ENCODE measurements at places on chromosomes 5 and 9.
A peak's percentile ranks its signal among the peaks of the same experiment; 100 is the strongest.

GRCh38 chr9:132447346-132447745 lies 37.3 kb downstream of the CFAP77 start:
- no peak for DNase-seq

DNA sequence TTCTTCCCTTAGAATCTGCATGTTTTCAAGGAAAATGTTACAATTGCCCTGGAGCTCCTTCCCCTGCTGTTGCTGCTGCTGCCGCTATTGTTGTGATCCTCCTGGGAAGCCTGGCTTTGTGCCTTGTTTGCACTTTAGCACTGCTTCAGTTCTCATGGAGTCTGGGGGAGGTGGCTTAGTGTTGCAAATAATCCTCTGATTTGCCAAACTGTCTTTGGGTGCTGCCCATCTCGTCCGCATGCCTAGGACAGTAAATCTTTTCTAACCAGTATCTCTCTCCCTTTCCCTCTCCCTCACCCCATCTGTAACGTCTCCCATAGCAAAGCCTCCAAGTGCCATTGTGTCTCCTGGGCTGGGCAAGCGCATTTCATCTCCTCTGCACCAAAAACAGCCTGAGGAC lies 30.3 kb downstream of the FAM240B start:
- DNase-seq: peak; percentile 77

DNA sequence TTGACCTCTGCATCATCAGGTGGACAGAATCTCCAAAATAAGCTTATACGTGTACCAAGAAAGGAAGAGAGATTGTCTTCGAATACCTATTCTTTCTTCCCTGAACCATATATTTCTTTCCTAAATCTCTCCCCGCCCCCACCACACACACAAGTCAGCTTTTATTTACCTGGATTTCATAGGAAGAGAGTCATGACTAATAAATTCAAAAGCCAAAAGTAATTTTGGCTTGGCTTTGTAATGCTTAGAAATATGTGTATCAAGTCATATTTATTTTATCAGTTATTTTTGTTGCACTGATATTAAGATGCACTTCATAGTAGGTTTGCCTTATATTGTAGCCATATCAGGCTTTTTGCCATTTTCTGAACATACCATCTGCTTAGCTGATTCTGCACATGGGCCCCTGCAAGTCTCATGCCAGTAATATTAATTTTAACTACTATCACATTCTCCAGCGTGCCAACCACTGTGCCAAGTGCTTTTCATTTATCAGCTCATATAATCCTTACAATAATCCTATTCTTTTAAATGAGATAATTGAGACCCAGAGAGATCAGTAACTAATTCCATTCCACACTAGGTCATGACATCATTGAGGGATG lies 1405.3 kb upstream of the NUDT12 start:
- DNase-seq: no peak

- no peak for DNase-seq
These were observed 30.0 kb downstream of the DNAJC21 start for GRCh38 chr5:34959323-34959722.

- DNase-seq: peak; percentile 37
These were observed 41.4 kb upstream of the PJA2 start for GRCh38 chr5:109451146-109451545.

DNA sequence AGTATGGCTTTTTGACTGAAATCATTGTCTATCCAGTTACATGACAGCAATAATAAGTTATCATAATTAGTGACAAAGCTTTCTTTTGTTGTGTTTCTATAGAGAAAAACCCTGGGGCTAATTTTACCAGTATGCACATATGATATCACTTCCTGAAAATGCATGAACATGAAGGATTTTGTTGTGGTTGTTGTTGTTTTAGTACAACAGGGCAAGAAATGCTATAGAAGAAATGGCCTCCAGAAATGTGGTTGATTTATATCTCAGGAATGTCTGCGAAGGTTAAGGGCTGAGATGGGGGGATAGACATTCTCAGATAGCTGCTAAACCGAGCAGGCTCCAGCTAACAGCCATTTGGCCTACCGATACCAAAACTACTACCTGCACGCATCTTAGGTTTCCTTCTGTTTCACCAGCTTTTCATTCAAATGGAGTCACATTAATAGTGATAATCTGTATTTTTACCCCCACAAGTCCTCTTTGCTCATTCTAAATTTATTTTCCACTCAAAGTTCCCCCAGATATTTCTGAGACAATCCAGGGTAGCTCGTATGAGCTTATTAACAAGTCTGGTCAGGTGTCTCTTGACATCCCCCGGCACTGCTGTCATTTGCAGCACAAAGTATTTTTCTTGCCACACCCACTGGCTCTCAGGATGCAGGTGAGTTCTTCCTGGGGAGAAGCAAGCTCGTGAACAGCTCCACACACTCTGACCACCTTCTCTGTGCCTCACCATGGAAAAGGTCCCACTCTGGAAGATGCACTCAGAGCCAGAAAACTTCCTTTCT lies 232.4 kb upstream of the GAS1 start:
- DNase-seq: no peak

GRCh38 chr9:123036893-123037545 lies 3.6 kb downstream of the GPR21 start:
- no peak for DNase-seq

DNA sequence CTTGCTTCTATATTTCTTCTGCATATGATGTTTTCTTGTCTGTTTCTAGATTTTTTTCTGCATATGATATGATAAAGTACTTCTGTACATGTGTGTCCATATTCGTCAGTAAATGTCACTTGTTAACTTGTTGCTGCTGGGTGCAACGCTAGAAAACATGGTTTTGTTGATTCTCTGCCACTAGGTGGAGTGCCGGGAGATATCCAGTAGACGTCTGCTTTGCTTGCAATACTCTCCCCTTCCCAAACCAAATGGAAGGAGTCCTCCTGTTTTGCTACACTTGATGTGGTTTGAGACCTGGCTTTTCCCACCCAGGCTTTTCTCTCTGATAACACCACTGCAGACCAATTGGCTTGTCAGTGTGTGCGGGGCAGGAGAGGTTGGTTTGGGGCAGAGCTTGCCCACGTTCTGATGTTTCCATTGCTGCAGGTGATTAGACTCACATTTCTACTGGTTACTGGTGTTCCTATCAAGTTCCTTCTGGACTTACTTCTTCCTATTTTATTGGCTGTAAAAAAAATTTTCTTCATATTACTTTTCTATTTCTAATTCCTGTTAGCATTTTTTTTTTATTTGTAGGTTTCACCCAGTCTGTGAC lies 900.0 kb upstream of the CDH10 start:
- DNase-seq: peak; percentile 25

GRCh38 chr5:68484307-68485068 lies 268.9 kb downstream of the PIK3R1 start:
- DNase-seq: no peak

DNA sequence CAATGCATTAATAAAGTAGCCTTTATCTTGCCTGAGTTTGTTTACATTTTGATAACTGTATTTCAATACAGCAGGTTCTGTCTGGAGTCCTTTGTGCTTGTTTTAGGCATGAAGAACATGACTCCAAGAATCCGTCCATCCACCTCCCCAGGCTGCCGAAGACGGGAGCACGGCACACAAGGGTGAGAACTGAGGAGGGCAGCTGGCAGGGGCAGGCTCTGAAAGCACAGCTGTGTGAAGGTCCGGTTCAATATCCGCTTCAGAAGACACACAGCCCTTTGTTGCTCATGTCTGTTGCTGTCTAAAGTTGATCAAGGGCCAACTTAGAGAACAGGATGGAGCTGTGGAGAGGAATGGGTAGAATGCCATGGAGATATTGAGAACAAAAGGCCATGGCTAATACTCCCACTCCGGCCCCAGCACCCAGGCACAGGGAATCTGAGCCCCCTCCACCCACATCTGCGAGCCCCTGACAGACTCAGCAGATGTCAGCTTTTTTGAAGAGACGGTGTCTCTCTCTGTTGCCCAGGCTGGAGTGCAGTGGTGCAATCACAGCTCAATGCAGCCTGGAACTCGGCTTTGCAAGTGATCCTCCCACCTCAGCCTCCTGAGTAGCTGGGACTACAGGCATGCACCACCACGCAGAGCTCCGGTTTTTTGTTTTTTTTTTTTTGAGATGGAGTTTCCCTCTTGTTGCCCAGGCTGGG lies 58.5 kb upstream of the GNE start:
- DNase-seq: peak; percentile 64

GRCh38 chr5:51002368-51002767 lies 335.9 kb downstream of the PARP8 start:
- DNase-seq: no peak

DNA sequence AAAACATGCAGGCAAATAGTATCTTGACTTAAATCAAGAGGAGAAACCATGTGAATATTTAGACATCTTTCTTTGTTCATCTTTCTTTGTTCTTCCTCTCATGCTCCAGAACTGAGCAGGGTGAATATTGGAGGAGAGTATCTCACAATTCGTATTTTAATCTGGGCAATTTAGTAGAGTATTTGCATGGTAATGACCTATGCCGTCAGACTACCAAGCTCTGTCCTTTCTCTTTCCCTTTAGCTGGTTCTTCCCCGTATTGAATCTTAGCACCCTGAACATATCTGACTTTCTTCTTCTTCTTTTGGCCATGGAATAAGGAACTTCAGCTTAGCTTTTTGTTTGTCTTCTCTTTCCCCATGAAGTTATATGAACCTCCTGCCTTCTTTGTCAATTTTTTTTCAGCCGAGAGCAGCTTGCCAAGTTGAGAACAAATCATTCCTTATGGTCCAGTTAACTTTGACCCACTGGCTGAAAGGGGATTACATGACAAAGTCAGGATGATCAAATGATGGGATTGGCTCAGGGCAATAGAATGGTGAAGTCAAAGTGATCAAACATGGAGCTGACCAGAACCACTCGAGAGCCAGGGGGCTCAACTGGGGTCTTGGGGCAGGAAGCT lies 95.8 kb downstream of the DAPK1 start:
- no peak for DNase-seq
